ENCODE measurements at places on chromosomes 4 and X.

GRCh38 chr4:145178740-145179280, 1.6 kb downstream of the OTUD4 start:
- DNase-seq = no peak

GRCh38 chr4:166670341-166670740, 564.0 kb downstream of the SPOCK3 start:
- DNase-seq = no peak

DNA sequence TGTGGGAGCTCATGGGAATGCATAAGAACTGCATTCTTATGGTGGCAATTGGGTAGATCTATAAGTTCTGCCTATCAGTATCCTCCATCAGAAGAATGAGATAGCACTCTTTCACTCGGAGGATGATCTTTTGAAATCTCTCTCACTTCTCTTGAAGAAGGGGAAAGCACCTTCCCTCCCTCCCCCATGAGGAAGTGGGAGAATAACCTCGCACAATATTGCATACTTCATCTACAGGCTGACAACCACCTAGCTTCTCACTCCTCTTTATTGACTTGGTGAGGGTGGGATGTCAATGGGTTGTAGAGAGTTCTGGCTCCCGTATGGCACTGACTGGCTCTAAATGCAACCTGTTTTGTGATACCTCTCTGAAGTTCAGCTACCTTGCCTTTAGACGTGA, 146.7 kb upstream of the SPOCK3 start:
- no peak for DNase-seq

DNA sequence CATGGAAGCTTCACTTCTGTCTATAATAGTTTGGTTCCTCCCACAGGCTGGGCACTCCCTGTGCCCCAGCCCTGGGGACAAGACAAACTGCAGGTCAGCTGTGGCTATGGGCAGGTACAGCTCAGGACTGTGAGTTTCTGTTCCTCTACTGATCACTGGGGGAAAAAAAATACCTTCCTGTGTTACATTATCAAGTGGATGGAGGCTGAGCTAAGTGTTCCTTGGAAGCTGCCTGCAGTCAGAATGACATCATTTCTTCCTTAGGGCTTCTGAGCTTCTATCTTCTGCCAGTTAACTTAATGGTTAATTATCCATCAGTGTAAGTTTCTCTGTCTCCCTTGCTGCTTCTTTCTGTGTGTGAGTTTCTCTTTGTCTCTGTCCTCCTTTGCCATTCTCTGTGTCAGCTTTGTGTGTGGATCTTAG, 4.6 kb downstream of the RAB33A start:
- DNase-seq = no peak

- no peak for DNase-seq
Measured at GRCh38 chr4:833156-833555, 7.2 kb upstream of the CPLX1 start.

DNA sequence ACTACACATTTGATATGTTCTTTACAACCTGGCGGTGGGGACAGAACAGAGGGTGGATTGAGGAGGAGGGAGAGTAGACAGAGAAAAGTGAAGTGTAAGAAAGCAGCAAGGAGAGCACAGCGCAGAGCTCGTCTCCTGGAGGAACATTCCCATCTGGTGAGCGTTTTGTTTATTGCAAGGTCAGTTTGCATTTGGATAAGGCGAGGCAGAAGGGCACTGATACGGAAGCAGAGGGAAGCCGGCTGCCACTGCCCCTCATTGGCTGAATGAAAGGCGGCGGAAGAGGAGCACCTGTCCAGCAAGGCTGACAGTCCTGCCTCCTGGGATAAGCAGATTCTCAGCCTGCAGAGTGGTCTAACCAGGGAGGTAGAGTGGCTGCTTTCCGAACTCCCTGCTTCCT, 83.2 kb downstream of the GPR143 start:
- no peak for DNase-seq

- no peak for DNase-seq
Measured at GRCh38 chrX:9862953-9863352, 76.7 kb downstream of the SHROOM2 start.

GRCh38 chrX:15913146-15913545, 58.5 kb upstream of the AP1S2 start:
- no peak for DNase-seq

- no peak for DNase-seq
Measured at GRCh38 chr4:67256388-67257043, 288.8 kb downstream of the CENPC start.

All from stimulated activated CD4-positive, alpha-beta T cell treated with anti-CD3 and anti-CD28 coated beads, Interleukin-1b, Interleukin-23, amount 100 ng/mL, for 48 hours (primary cell).